ENCODE measurements at places on chromosomes 5 and 9.

GRCh38 chr5:91928754-91929521 is 545.8 kb upstream of the ARRDC3 start:
- DNase-seq = peak; percentile 15

- DNase-seq = no peak
Observed at GRCh38 chr9:137073992-137074399, 3.3 kb upstream of the UAP1L1 start.

GRCh38 chr9:84411683-84412267 is 71.2 kb upstream of the SLC28A3 start:
- no peak for DNase-seq

DNA sequence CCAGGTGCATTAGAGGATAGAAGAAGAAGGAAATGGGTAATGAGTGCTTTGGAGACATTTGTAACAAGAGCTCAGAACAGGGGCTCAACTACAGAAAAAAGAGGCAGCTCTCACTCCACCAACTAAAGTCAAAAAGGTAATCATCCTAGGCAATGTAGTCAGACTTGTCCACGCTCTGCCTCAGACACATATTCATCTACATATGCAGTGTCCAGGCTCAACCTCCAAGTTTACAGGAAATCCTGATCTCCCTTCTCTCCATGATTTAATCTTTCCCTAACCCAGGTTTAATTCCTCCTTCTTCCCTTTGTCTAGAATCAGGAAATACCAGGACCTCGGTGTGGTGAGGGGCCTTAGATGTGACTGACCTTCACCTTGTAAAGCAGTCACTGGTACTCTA is 65.7 kb upstream of the SELENOP start:
- no peak for DNase-seq

- no peak for DNase-seq
Observed at GRCh38 chr5:94245608-94246007, 372.8 kb downstream of the KIAA0825 start.

DNA sequence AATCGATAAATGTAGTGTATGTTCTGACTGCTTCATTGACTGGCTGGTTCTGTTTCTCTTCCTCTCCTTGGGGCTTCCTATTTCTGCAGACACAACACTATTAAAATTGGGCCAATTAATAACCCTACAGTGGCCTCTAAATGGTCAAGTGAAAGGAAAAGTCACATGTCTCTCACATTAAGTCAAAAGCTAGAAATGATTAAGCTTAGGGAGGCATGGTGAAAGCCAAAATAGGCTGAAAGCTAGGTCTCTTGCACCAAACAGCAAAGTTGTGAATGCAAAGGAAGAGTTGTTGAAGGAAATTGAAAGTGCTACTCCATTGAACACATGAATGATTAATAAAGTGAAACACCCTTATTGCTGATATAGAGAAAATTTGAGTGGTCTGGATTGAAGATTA is 58.2 kb downstream of the CCNH start:
- DNase-seq = no peak

DNA sequence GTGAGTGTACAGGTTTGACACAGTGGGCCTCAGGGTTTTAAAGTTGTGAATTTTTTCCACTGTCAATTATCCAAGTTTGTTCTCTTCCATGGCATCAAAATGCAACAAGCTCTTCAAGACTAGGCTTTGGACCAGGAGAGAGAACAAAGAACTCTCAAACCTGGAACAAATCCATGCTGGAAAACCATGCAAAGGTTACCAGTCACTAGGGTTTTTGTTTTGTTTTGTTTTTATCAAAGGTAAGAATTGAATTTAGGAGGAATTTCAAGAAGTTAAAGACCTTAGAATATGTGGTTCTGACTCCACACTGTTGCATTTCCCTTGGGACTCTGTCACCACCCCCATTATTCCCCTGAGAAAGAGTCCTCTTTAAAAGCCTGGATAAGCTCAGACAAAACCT is 191.1 kb upstream of the PIK3R1 start:
- DNase-seq = no peak

- no peak for DNase-seq
Observed at GRCh38 chr5:161167016-161167767, 315.2 kb upstream of the ATP10B start.

DNA sequence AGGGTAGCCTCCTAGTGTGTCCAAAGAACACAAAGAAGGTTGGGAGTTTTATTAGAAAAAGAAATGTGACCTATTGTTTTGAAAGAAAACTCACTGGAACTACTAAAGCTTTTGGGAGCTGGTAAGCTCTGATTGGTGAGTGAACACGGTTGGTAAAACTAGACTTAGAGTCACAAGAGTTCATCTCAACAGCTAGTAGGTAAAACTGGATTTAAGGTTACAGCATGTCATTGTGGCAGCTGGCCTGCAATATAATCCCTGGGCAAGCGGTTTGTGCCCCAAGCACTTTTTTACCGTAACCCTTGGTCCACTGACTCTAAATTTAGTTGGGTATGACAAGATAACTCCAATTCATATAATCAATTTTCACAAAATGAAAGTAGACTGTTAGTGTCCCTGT is 47.4 kb downstream of the UBAP2 start:
- DNase-seq = no peak

- DNase-seq = no peak
Observed at GRCh38 chr5:95725937-95726810, 5.0 kb upstream of the RHOBTB3 start.

DNA sequence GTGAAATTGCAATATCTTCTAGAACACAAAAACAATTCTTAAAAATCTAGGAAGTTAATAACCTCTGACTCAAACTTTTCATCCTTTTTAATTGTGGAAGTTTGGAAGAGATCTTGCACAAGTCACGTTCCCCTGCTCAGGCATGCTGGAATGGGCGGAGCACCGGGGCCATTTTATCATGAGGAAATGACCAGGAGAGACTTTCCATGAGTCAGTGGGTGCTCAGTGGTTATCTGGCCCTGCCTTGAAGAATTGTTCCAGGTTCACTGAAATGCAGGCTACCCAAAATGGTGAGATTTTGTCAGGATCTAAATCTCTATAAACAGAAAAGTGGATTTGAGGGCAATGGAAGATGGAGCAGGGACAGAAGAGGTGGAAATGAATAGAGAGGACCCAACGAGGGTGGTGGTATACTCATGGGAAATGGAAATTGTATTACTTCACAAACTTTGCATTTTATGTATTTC is 61.2 kb downstream of the FYB1 start:
- no peak for DNase-seq

DNA sequence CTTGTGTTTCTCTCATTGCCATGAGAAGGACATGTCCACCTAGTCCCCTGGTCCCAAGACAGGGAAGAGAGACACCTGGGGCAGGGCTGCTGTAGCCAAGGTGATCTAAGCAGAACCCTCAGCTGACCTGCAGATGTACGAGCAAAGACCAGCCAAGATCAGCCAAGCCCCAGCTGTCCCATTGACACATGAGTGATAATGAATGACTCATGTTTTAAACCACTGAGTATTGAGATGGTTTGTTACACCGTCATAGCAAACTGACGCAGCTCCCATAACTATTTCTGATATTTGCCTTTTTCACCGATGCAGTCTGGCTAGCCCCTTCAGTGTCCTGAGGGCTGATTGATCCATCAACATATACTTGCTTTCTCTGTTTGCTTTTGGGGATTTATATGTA is 6.7 kb downstream of the OR1K1 start:
- DNase-seq = no peak

DNA sequence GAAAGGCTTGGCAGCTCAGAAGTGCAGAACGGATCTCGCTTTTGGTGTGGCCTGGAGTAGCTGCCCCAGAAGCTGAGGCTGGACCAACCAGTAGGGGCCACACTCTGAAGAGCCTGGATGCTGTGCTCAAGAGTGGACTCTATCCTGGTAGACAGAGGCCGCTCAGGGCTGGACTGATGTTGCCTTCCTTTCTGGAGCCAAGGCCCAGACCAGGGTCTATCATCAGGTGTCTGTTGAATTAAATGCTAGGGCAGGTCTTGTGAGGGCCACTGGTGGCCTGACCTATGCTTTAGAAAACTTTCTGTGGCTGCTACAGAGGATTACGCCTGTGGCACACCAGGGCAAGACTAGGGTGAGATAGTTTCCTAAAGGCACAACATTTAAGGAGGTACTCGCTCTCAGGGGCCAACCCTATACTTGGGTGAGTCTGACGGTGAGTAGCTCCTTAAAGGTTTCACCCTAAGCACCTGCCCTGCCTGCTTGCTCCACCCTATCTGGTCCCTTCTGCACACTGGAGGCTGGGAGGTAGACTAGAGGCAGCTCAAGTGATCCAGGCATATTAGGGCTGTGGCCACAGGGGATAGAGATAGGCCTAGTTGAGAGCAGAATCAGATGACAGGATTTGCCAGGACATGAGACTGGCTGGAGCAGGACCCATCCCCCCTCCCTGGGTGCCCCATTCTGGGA is 9.8 kb upstream of the IRF1 start:
- no peak for DNase-seq

DNA sequence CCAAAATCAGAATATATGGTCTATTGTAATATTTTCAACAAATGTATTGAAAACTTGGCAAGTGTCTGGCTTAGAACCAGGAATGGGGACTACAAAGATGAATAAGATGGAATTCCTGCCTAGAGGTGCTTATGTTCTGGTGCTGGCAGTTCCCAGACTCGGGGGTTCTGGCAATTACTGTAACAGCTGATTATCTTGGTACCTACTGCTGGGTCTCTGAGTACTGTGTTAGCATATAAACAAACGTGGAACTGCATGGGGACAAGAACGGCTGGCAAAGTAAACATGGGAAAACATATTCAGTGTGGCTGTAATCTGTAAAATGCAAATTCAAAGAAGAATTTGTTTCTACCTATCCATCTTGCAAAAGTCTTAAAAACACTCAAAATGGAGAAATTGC is 89.9 kb downstream of the SLC24A2 start:
- no peak for DNase-seq

- no peak for DNase-seq
Observed at GRCh38 chr9:131264231-131264630, 12.1 kb downstream of the FAM78A start.

GRCh38 chr5:144812763-144813162 is 642.1 kb downstream of the KCTD16 start:
- DNase-seq = peak; percentile 75

DNA sequence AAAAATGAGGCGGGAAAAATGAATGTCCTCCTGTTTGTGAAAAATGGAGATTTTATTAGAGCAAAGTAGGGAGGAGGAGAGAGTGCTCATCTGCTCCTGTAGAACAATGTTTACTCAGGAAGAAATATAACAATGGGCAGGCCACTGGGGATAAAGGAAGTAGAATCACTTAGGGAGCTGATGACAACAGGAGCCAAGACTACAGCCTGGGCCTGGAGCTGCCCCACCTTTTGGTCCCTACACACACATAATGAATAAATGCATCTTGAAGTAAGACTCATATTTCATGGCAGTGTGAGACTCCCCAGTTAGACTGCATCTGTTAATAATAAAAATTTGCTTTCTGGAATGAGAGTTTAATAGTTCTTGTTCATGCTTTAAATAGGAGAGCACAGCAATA is 1939.8 kb downstream of the EFNA5 start:
- no peak for DNase-seq

- no peak for DNase-seq
Observed at GRCh38 chr9:29208670-29209069, 1635.4 kb upstream of the C9orf72 start.

DNA sequence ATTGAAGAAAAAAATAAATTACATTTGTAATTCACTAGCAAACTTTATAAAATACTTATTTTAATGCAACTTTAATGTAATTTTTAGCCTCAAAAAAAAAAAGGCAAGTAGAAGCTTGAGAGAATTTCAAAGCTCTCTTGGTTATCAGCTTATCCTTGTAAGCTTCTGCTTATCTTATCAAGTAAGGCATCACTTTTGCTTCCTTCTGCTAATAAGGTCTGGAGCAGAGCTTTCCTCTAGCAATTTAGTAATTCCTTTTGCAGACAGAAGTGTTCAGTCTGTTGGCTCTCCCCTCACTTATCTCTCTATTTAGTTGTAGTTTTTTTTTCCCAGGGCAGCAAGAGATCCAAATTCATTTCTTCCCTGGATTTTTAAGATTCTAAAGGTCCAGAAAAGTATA is 525.0 kb downstream of the ISL1 start:
- no peak for DNase-seq

- no peak for DNase-seq
Observed at GRCh38 chr5:133714161-133714915, 102.0 kb upstream of the FSTL4 start.

- no peak for DNase-seq
Observed at GRCh38 chr9:21967702-21968101, 26.5 kb downstream of the CDKN2A start.

Data from NCI-H460 (cell line).